Endodermal cell (in vitro differentiated cells): ENCODE measurements at places on chromosomes 3 and 15. TPM values are rescaled to one million over a fixed set of nuclear protein-coding genes. Genes with fewer than 3 reads are reported as not detected.

DNA sequence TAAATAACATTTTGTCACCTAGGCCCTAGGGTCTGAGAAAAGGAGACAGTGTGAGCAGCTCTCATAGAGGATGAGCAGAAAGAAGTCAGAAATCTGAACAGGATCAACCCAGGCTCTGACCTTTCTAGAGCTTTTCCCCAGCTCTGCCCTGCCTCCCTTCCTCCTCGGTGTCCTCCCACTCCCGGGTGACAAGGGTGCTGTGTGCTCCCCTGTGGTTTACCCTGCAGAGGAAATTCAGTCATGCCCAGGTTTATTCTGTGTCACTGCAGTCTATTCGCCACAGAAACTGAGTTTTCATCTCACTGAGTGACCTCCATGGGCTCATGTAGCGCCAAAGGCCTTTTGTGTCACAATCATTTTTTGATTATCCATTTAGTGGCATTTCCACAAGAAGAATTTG lies 76.6 kb downstream of the IL12A start:
- no peak for DNase-seq
- no peaks in the 10 kb centered on the region for H3K36me3 ChIP-seq
- H3K4me1 ChIP-seq, result no peaks in the 10 kb centered on the region
- H3K27ac ChIP-seq, result no peak overlapping the region
- H3K4me3 ChIP-seq, result no peak overlapping the region
- no peaks in the 10 kb centered on the region for H3K27me3 ChIP-seq

- no peaks in the 10 kb centered on the region for H3K4me1 ChIP-seq
- no peaks in the 10 kb centered on the region for H3K36me3 ChIP-seq
- no peaks in the 10 kb centered on the region for H3K27me3 ChIP-seq
- no peak overlapping the region for H3K4me3 ChIP-seq
Observed at GRCh38 chr15:37819191-37819590, 115.2 kb upstream of the TMCO5A start.

- H3K27ac ChIP-seq, result no peak overlapping the region
- H3K4me3 ChIP-seq, result peak overlapping the region; percentile 30
- H3K4me1 ChIP-seq, result peaks cover 11% of the 10 kb centered on the region
- no peaks in the 10 kb centered on the region for H3K36me3 ChIP-seq
Observed at GRCh38 chr15:64779630-64780029, 4.2 kb upstream of the RBPMS2 start.

GRCh38 chr3:127829537-127829936 lies 7.2 kb upstream of the MGLL start:
- no peak for DNase-seq
- peaks cover 16% of the 10 kb centered on the region for H3K27me3 ChIP-seq
- no peaks in the 10 kb centered on the region for H3K36me3 ChIP-seq
- H3K27ac ChIP-seq, result no peak overlapping the region
- H3K4me1 ChIP-seq, result no peaks in the 10 kb centered on the region

DNA sequence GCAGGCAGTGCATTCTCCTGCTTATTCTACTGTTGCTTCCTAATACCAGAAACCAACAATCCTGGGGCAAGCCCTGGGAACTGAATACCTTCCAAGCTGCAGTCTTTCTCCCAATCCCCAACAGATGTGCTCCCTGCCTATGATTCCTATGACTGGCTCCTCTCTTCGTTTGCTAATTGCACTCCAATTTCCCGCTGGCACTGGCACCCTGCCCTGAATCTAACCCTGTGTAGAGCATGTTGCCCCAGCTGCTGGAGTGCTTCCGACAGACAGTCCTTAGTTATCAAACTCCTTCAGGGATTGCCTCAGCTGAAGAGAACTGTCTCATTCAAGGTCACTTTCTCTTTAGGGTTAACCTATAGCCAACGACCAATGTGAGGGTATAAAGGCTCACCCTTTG lies 214.1 kb downstream of the NECTIN3 start:
- DNase-seq, result no peak
- H3K27me3 ChIP-seq, result no peaks in the 10 kb centered on the region

DNA sequence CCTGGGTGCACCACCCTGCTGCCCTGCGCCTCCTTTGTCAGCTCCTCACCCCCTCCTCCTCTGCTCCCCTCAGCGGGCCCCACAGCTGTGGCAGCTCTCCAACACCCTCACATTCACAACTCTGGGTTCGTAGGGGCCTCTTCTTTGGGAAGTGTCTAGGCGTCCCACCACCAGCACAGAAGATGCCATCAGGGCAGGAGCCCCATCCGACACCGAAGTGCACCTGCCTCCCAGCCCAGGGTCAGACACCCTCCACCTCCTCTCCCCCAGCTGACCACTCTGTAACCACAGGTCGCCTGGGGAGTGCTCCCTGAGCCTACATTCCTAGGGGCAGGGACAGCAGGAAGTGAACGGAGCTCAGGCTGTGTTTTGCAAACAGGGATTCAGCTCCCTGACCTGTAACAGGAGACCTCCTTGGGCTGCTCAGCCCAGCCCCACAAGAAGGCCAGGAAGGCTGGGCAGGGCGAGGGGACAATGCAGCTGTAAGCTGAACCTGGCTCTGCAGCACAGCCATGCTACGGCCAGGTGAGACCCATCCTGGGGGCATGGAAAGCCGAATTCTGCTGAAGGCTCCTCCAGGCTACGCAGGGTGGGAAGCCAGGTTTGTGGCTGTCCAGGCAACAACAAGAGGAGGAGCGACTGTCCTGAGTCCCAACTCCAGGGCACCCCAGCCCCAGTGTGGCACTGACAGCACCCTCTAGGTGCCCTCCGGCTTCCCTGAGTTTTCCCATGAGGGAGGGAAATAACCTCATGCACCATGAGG lies 269.0 kb downstream of the GOLGA6L6 start:
- peak overlapping the region; percentile 53 for H3K4me3 ChIP-seq
- no peaks in the 10 kb centered on the region for H3K36me3 ChIP-seq
- H3K27me3 ChIP-seq, result no peaks in the 10 kb centered on the region
- H3K4me1 ChIP-seq, result no peaks in the 10 kb centered on the region
- H3K27ac ChIP-seq, result no peak overlapping the region
- DNase-seq, result no peak

- H3K36me3 ChIP-seq, result peaks cover 7% of the 10 kb centered on the region
- H3K27ac ChIP-seq, result no peak overlapping the region
- DNase-seq, result no peak
- no peak overlapping the region for H3K4me3 ChIP-seq
Observed at GRCh38 chr3:172101107-172101506, 61.7 kb downstream of the FNDC3B start.

DNA sequence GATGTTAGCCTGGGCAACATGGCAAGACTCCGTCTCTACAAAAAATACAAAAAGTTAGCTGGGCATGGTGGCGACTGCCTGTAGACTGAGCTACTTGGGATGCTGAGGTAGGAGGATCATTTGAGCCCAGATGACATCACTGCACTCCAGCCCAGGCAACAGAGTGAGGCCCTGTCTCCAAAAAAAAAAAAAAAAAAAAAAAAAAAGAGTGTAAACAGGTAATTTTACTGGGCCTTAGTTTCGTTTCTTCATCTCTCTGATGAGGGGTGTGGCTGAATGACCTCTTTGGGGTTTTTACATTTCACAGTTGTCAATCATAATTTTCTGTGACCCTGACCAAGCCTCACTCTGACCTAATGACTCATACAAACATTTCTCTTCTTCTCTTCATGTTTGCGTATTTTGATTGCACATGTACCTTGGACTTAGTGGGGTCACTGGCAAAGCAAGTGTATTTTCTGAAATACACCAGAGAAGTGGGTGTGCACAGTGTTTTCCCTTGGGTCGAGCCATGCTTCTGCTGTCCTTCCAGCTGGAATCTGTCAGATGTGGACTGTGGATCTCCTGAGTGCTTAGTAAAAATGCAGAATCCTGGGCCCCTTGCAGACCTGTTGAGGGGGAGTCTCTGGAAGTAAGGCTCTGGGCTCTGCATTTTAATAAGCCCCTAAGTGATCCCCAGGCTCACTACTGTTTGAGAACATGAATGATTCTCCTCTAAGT lies 140.5 kb downstream of the FNDC3B start:
- DNase-seq, result no peak
- H3K4me1 ChIP-seq, result peaks cover 18% of the 10 kb centered on the region
- H3K4me3 ChIP-seq, result no peak overlapping the region
- no peak overlapping the region for H3K27ac ChIP-seq

DNA sequence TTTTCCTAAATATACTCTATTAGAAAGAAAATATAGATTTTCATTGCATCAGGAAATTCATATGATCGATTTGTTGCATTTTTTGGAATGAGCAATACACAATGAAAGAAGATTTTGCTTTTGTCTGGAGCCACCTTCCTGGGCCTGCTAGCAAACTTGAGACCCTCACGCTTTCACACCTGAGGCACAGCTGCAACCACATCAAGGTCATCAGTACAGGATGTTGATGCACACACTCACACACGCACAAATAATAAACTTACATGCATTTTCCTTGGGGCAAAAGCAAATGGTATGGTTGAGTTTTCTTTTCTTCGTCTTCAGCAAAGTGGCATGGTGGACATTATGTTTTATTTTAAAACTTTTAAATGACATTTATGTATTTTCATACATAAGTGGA lies 64.8 kb upstream of the SATB1 start:
- H3K27me3 ChIP-seq, result no peaks in the 10 kb centered on the region
- H3K4me3 ChIP-seq, result no peak overlapping the region
- no peaks in the 10 kb centered on the region for H3K36me3 ChIP-seq
- H3K4me1 ChIP-seq, result no peaks in the 10 kb centered on the region
- no peak overlapping the region for H3K27ac ChIP-seq
- DNase-seq, result no peak

GRCh38 chr15:98865397-98866339 lies 141.9 kb downstream of the PGPEP1L start:
- H3K4me1 ChIP-seq, result no peaks in the 10 kb centered on the region
- H3K27ac ChIP-seq, result peak overlapping the region; percentile 89
- H3K4me3 ChIP-seq, result no peak overlapping the region
- H3K27me3 ChIP-seq, result no peaks in the 10 kb centered on the region

The IL12A gene
- 0.29 TPM in 1 of 2 replicates, not detected in the other for total RNA-seq

The DET1 gene
- 4.4 and 4.8 TPM in 2 replicates for total RNA-seq

The FAM81A gene
- 0.41 and 0.88 TPM in 2 replicates for total RNA-seq

The GOLGA8M gene
- total RNA-seq, result 0.70 to 0.86 TPM in 2 of 3 replicates, not detected in the other

The TEX55 gene
- total RNA-seq, result not detected in 2 replicates

The CHRNA7 gene
- total RNA-seq, result 5.0 to 7.5 TPM (median 7.2 TPM) in 3 replicates

The GPR176 gene
- 31.1 and 39.3 TPM in 2 replicates for total RNA-seq
